ENCODE measurements at places on chromosomes 4 and X.

DNA sequence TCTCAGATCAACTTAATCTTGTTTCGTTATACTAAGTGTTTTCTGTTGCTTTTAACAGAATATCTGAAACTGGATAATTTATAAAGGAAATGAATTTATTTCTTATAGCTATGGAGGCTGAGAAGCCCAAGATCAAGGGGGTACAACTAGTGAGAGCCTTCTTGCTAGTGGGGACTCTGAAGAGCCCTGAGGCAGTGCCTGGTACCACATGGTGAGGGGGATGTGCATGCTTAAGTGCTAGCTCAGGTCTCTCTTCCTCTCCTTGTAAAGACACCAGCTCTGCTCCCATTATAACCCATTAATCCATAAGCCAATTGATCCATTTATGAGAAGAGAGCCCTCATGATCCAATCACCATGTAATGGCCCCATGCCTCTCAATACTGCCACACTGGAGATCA is 17.9 kb downstream of the COX18 start:
- DNase-seq = no peak

DNA sequence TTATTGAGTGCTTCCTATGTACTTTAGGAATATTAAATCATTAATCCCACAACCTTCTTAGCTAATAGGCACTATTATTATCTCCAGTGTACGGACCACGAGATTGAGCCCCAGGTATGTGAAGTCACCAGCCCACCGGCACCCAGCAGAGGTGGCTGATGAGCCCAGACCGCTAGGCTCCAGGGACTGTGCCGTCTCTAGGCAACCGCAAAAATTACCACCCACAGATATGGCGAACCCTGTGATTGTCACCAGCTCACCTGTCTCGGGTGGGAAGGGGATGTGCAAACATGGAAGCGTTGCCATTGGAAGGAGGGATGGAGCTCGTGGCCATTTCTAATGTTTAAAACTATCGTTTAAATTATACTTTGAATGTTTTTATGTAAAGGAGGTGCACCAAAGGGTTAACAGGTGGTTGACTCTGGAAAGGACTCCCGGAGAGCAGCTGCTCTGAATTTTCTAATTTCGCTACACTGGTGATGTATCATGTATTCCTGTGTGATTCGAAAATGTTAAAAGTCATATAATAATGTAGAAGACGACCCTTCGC is 21.0 kb upstream of the JAKMIP1 start:
- no peak for DNase-seq

DNA sequence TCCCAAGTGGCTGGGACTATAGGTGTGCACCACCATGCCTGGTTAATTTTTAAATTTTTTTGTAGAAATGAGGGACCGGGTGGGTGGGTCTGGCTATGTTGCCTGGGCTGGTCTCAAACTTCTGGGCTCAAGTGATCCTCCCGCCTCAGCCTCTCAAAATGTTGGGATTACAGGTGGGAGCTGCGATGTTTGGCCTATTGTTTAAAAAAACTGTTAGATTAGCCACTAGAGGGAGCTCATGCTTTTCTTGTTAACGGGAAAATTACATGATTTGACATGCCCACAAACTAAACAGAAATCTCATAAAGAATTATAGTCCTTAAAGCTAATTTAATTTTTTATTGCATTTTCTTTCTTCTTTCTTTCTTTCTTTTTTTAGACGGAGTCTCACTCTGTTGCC is 5.0 kb upstream of the SDAD1 start:
- DNase-seq = peak; percentile 29

- no peak for DNase-seq
Measured at GRCh38 chr4:154643493-154643892, 31.0 kb upstream of the FGG start.

DNA sequence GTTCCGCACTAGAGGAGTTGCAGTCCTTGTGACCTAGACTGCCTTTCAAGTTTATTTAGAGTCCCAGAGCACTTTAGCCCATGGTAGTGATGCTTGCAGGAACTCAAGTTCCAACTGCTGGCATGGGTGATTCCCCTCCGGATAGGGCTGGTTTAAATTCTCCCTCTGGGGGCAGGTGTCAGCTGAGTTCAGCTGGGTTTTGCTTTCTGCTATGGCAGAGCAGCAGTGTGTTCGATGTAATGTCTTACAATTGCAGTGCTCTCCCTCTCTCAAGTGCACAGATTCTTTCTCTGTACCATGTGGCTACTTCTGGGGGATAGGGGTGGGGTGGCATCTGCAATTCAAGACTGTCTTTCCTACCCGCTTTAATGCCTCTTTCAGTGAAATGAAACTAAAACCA is 164.8 kb upstream of the ZIC3 start:
- DNase-seq = no peak

DNA sequence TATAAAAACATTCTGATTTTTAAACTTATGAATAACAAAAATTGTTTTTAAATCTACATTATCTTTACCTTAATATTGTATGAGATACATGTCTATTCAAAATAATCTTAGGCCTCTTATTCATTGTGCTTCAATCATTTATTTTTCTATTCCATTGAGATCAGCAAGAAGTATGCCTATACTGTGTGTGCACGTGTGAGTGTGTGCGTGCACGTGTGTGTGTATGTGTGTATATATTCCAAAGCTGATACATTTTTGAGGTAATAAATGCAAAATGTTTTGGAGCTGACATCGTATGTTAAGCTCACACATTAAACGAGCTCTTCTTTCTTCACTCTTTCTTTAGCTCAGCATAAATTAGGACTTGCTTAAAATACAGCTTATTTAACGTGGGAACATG is 1701.2 kb upstream of the PCDH10 start:
- no peak for DNase-seq

DNA sequence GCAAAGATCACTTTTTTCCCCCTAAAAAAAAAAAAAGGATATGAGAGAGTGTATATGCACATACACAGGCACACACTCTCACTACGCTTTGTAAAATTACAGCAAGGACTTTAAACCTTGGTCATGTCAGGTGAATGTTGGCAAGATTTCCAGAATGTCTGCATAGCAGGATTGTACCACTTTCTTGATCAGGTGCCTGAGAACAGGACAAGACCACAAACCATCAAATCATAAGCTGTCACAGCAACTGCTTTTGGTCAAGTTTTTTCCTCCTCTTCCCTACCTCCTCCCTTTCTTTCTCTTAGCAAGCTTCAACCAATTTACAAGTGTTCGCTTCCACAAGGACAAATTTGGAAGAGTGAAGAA is 15.3 kb downstream of the PPARGC1A start:
- no peak for DNase-seq

- DNase-seq = no peak
Measured at GRCh38 chr4:140158365-140159030, 4.5 kb upstream of the MAML3 start.

DNA sequence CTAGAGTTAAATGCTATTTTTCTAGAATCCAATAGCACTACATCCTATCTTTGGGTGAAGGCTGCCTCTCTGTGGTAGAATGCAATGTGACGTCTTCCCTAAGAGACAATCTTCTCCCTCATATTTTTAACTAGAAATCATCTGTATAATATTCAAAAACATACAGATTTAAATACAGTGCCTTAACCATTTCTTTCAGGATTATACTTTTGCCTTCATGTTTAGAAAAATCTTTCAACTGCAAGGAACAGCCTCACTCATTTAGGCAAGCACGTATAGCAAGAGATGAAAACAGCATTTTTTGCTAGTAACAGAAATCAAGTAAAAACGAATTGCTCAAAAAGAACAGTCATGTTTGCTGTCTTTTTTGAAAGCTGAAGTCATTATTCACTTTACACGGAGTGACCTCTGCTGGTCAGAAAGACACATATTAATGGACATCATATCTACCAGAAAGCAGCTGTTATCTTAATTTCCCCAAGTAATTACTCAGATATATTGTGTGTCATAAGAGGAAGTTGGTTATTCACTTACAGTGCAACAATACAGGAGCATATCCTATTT is 422.3 kb downstream of the STPG2 start:
- DNase-seq = peak; percentile 26

- DNase-seq = no peak
Measured at GRCh38 chrX:19593690-19594089, 78.4 kb upstream of the MAP3K15 start.

DNA sequence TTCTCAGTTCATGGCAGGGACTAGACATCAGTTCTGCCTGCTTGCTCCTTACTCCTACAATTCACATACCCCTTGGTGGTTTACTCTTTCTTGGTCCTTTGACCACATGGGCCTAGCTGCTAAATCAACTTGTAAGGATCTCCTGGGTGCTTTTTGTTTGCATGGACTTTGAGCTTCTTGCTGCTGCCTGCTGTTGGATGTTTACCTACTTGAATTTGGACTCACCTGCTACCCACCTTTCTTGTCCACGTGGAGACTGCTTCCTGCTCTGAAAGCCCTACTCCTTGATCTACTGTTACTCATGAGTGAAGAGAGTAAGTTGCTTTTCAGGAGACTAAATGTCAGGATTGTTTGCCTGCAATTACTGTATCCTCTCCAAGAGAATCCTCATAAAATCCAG is 15.2 kb upstream of the ARHGAP24 start:
- no peak for DNase-seq

GRCh38 chr4:103197765-103198110 is 405 bp downstream of the CENPE start:
- DNase-seq = no peak

DNA sequence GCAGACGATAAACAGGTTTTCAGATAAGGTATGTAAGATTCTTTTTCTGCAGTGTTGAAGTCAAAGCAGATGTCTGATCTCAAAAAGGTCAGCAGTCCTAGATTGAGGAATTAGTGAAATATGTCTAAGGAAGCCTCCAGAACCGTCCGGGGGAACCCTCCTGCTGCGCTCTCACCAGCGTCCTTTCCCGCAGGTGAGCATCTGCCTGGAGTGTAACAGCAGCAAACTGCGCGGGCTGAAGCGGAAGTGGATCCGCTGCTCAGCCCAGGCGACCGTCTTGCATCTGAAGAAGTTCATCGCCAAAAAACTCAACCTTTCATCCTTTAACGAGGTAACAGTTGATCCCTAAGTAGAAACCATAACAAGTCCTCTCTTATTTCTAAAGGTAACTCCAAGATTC is 55.5 kb downstream of the PCGF3 start:
- DNase-seq = no peak

DNA sequence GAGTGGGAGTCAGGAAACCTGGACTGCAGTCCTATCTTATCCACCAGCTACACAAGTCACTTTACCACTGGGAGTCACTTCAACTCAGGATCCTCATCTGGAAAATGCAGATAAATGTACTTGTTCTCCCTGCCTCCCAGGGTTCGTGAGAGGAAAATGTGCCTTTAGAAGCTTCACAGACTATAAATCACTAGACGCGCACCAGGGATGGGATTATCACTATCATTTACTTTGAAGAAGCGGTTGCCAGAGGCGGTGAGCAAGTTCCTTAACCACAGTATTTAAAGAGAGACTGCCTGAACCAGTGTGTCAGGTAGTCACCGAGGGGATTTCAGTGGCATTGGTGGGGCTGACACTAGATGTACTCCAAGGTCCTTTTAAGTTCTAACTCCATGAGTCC is 219.5 kb downstream of the HS6ST2 start:
- no peak for DNase-seq

DNA sequence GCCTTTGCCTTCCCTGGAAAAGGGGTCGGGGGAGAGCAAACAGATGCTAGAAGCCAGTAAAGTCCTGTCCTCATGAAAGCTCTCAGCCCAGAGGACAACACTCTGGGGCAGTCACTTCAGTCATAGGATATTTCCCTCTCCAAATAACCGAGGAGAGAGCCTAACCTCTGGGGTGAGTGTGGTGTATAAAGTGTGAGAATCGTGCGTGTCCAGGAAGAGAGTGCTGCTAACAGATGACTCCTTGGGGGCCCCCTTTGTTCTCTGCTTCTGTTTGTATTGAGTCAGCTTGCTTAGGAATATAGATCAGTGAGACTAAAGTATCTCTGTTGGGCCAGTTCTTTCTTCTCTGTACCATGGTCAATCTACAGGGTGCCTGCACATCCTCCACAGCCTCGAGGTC is 247.2 kb downstream of the PALLD start:
- DNase-seq = no peak

- DNase-seq = no peak
Measured at GRCh38 chrX:120690344-120690743, 60.5 kb upstream of the C1GALT1C1 start.

GRCh38 chrX:48785186-48785539 is 1.2 kb upstream of the GATA1 start:
- no peak for DNase-seq

DNA sequence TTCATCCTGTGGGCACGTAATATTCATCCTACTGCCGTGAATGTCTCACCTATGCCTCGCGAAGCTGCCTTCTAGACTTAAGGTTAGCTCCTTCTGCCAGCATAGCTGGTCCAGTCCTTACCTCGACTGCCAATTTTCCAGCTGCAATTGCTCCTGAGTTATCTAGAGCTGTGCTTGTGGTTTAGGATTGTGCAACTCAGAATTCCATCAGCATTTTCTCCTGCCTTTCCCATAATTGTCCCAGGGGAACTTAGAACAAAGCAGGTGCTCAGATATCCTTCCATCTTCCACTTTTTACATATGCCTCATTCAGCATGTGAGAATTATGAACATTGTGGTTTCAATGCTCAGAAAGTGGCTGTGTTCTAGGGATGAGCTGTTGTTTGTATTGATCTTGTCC is 131.4 kb upstream of the ADGRL3 start:
- no peak for DNase-seq

DNA sequence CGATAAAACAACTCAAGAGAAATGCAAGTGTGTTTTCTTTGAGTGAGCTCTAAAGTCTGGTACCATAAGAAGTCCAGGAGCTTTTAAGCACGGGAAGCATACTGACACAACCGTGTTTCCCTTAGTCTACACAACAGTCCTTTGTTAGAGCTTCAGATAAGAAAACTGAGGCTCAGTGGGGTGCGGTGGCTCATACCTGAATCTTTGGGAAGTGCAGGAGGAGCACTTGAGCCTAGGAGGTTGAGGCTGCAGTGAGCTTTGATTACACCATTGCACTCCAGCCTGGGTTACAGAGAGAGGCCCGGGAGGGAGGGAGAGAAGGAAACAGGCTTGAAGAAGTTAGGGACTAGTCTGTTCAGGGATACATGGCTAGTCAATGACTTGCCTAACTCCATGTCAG is 21.9 kb downstream of the LEF1 start:
- DNase-seq = no peak

DNA sequence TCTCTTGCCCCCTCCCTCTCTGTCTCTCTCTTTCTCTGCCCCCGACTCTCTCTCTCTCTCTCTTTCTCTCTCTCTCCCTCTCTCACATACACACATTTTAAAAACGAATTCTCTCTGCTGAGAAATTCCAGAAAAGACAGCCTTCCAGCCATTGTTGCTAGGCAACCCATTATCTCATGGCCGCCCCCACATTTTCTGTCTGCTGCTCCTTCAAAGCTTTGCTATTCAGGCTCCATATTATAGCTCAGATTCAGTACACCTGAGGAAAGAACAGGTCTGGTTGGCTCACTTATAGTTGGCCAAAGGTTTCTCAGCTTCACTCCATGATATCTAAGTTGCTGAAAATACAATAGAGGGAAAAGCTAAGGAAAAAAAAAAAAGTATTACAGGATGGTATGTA is 174.4 kb upstream of the RADX start:
- no peak for DNase-seq

Data from RCC 7860 (cell line).